NCI-H510A treated with DMSO at 0.1 percent for 48 hours (cell line): ENCODE measurements at places on chromosomes 3 and 15.

DNA sequence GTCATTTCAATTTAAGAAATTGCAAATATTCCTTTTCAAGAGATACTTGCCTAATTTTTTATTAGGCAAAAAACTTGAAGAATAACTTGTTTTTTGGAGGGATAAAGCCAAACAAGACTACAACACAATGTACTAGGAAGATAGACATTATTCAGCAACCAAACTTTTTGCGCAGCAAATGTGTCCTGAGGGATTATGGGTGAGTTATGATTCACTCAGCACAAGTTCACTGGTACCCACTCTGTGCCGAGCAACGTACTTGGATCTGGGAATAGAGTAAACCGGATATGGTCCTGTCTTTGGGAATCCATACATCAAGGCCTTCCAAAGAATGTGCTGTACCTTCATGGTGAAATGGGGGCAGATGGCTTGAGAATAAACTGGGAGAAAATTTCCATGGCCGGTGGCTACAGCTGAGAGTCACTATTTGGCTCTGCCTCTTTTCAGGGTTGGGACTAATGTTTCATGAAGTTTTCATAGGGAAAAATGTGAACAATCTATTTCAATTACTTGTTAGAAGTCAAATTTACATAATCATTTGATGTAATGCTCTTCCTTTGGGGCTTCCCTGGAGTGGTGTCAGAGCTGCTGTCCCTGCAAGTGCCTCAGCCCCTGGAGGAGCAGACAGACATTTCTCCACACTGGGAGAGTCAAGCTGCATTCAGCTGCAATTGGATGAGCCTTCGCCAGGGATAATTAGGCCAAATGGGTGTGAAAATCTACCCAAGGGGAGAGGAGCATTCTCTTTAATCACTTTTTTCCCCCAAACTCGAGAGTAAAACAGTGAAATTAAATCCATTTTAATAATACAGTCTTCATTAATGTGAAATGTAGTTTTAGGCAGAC lies 315.2 kb downstream of the CLSTN2 start:
- DNase-seq: no peak

DNA sequence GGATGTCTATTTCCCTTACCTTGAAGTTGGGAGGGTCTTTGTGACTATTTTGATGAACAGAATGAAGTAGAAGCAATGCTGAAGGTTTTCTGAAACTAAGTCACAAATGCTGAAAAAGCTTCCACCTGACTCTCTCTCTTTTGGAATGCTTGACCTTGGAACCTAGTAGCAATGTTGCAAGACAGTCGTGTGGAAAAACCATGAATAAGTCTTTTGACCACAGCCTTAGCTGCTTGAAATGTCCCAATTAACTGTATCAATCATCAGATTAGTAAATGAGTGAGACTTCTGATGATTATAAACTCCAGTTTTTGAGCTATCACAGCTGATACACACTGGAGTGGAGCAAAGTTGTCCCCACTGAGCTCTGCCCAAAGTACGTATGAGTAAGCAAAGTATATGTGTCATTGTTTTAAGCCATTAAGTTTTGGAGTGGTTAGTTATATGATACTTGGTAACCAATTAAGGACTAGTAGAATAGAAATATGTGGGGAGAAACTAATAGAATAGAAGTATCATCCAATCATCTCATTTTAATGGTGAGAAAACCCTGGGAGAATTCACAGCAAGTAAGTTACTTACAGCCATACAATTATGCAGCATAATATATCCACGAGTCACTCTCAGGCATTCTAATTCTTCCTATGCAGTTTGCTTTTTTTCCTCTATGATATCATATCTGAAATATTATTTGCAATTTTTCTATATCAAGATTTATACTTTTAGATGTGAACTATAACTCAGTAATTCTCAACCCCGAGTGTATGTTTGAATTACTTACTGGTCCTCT lies 1010.6 kb downstream of the ROBO2 start:
- DNase-seq: no peak

GRCh38 chr15:91061997-91062396 lies 38.1 kb upstream of the SV2B start:
- DNase-seq: no peak

DNA sequence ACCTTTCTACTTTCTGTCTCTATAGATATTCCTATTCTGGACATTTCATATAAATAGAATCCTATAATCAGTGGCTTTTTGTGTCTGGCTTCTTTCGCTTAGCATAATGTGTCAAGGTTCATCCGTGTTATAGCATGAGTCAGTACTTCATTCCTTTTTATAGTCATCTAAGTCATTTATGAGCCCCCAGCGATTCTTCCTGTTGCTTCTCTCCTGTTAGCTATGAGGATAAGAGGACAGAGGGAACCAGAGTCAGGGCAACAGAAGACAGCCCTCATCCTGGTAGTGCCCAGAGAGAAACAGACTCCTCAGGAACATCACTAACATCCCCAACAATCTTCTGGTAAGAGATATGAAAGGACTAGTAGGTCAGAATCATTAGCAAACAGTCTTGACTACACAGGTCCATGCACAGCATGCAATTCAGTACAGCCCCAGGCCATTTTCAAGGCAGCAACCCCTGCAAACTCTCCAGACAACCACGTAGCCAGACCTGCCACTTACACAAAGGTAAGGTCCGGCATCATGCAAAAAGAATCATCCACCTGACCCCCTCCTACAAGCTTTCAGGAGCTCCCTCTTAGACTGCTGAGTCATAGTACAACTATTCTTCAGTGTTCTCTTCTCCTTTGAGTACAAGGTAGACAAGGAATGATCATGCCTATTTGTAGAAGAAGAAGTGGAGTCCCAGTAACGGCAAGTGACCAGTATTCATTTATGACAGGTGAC lies 91.5 kb downstream of the MYLK start:
- DNase-seq: no peak

DNA sequence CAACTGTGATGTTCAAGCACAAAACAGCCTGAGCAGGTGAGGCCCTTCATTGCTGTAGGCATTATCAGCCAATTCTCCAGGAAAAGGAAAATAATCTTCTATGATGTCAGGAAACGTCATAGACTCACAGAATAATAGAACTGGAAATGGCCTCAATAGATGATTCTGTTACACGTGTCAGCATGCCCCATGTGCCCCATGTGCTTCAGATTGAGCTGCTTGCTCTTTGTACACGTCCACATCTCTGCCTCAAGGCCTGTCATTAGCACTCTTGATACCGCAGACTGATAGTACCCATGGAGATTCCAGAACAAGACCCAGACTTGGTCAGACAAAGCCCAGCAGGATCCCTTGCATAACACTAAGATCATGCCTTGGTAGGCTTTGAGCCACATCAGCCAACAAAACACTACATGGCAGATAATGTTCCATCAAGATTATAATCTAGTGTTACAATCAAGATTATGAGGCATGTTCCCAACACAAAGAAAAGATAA lies 95.9 kb downstream of the MEIS2 start:
- no peak for DNase-seq

GRCh38 chr3:11245827-11246662 lies 26.2 kb upstream of the ATG7 start:
- no peak for DNase-seq

GRCh38 chr3:173988909-173989308 lies 591.4 kb downstream of the NLGN1 start:
- DNase-seq: no peak

- no peak for DNase-seq
Observed at GRCh38 chr3:151553888-151554287, 93.0 kb upstream of the IGSF10 start.

GRCh38 chr3:64355401-64355807 lies 130.1 kb upstream of the PRICKLE2 start:
- no peak for DNase-seq

- no peak for DNase-seq
Observed at GRCh38 chr3:153373606-153374005, 211.6 kb downstream of the RAP2B start.

DNA sequence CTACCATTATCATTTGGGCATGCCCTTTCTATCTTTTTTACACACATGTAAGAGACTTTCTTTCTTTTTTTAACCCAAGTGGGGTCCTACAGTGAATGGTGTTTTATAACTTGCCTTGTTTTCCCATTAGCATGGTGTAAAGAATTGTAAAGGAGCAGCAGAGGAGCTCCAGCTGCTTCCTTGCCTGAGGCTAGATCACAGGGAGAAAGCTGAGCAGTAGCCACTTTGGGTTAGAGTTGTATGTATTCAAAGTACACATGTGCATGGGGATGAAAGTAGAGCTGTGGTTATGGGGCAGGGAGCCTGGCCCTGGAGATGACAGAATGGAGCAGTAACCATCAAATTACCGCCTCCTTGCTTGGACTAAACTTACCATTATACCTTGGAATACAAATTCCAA lies 231.1 kb upstream of the PDZRN3 start:
- no peak for DNase-seq

- no peak for DNase-seq
Observed at GRCh38 chr3:166060789-166061479, 223.7 kb upstream of the BCHE start.

- DNase-seq: no peak
Observed at GRCh38 chr3:77025471-77025870, 14.4 kb upstream of the ROBO2 start.

GRCh38 chr15:56017920-56018319 lies 24.5 kb upstream of the NEDD4 start:
- no peak for DNase-seq

DNA sequence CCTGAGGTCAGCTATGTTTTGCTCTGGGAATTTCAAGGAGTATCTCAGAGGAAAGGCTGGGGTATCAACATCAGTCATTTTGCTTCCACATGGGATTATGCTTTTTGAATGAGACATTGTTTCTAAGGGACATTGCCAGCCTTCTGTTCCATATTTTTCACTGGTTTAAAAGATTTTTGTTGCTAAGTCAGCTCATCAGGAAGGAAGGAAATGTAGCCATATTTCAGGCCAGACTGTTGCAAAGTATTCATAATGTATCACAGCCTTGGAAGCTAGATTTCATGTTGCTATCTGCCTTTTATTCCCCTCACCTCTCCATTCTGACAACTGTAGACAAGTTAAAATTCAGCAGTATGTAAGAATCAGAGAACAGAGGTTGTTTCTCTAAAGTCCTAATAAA lies 61.0 kb upstream of the CHRM5 start:
- no peak for DNase-seq

DNA sequence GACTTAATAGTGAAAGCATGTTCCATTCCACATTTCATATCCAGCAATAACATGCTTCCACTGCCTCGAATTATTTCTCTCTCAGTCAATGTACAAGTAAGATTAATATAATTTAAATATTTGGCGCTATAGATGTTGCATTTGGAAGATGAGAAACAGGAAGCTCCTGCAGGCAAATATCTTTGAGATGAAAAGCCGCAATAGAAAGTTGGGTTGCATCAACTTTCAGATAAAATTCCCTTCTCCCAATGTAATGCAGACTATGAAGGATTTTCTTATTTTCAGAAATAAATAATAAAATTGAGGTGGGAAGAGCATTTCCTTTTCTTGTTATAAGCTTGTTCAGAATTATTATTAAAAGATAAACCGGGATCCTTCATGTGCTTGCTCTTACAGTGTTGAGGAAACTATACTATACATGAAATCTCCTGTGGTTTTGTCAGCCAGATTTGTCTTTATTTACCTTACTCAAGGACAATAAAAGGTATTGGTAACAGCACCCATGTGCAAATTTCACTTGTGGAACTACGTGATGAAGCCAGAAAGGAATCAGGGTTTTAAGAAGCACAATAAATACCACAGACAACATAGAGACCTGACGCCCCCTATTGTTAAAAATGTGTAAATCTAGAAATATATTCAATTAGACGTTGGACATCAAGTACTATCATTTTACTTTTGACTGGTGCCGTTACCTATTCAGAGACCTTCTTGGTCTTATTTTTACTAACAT lies 307.0 kb downstream of the ARPP21 start:
- DNase-seq: peak; percentile 20

DNA sequence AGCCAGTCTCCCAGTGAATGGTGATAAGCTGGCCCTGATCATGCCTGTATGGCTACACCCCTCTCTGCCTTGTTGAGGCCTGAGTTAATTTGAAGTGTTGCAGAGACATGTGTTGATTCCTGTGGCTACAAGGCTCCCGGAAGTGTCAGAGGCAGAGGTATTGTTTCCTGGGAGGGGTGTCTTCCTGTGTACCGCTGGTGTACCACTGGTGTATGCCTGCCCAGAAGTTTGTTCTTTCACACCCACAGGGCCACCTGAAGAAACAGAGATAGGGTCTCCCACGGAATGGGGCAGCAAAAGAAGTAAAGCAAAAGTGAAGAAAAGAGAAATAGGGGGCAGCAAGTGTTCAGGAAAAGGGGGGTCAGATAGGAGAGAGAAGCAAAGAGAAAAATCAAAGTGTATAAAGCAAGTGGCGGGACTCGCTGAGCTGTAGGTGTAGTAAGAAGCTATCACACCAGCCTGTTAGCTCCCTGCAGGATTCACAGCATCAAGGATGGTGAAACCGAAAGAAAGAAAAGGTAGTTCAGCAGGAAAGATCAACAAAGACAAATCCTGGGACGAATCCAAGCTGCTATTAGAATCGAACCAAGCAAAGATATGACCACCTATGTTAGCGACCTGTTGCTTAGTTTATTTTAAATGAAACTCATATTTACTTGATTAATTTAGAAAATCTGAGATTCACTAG lies 36.6 kb upstream of the CD47 start:
- no peak for DNase-seq

- no peak for DNase-seq
Observed at GRCh38 chr3:177228601-177229190, 31.4 kb upstream of the TBL1XR1 start.
